ENCODE measurements at places on chromosomes 13 and 19.

DNA sequence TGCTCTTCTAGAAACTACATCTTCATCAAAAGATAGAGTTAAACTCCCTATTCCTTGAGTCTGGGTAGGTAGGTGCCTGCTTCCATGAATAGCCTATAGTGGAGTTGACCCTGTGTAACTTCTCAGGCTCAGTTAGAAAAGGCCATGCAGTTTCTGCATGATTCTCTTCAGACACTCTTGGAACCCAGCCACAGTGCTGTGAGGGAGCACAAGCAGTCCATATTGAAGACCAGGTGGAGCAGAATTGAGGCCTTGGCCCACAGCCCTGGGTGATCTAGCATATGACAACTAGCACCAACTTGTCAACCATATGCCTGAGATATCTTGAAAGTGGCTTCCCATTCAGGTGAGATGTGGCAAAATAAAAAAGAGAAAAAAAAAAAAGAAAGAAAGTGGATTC, 10.3 kb upstream of the PAN3 start:
- DNase-seq = no peak

GRCh38 chr19:1465191-1466016, 13.6 kb downstream of the C19orf25 start:
- no peak for DNase-seq

- DNase-seq = no peak
Measured at GRCh38 chr19:7772752-7773291, 9.8 kb downstream of the CLEC4M start.

DNA sequence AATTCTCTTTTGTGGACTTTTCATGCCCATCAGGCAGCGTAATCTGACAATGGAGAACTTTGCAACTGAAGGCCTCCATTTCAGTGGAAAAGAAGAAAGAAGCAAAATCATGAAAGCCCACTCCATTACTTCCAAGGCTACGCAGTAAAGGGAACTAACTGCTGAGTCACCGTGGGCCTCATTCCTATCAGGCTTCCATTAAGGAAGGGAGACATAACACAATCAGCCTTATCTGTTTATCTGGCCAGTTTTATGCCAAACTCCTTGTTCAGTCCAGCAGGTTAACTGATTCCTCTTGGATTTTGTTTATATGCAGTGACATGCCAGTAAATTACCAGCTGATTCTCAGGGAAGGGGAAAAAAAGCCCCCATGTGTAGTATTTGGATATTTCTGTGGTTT, 56.8 kb upstream of the KATNAL1 start:
- DNase-seq = no peak

DNA sequence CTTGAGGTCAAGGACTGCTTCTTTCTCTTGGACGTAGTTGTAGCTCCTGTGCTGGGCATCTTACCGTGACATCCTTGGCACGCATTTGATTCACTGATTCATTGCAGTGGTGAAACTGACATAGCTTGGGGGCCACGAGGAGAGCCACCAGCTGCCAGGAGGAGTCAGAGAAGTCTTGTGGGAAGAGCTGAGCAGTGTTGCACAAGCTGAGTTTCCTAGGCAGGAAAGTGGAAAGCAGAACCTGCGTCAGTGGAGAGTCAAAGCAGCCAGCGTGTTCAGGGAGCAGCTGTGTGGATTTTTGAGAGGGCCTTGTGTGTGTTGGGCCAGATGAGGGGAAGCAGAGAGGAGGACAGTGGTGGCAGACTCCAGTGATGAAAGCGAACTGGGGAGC, 5.3 kb upstream of the GPR183 start:
- DNase-seq = no peak

GRCh38 chr13:34751492-34751891, 190.6 kb upstream of the NBEA start:
- no peak for DNase-seq

DNA sequence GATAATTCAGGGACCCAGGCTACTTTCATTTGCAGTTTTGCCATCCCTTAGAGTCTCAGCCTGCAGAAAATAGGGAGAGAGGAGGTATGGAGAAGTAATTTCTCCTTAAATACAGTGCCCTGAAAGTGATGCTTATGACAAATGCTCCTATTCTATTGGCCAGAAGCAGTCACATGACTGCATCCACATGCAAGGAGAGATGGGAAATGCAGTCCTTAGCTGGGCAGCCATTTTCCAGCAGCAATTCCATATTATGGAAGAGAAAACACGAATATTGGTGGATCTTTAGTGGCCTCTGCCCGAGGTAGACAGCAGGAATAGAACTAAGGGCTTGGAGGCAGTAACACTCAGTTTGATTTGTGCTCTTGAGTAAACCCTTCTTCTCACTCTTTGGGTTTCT, 39.4 kb downstream of the VAV1 start:
- DNase-seq = no peak

- no peak for DNase-seq
Measured at GRCh38 chr13:74219566-74219965, 85.4 kb upstream of the KLF12 start.

GRCh38 chr13:35995136-35995535, 136.0 kb downstream of the DCLK1 start:
- DNase-seq = no peak

DNA sequence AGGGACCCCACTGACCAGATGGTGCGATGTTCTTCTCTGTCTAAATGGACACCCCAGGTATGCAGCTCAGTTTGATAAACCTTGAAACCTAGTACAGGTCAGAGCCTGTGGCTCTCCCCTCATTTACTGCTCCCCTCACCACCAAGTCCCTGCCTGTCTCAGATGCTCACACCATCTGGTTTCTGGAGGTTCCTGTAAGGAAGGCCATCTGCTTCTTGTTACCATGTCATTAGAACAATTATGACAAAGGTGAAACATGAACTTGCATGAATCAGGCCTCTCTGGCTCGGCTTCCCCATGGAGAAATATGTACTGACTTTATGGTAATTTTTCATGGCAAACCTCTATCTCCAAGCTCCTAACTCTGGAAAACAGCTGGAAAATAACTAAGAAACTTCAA, 965.7 kb downstream of the UQCRFS1 start:
- DNase-seq = no peak

DNA sequence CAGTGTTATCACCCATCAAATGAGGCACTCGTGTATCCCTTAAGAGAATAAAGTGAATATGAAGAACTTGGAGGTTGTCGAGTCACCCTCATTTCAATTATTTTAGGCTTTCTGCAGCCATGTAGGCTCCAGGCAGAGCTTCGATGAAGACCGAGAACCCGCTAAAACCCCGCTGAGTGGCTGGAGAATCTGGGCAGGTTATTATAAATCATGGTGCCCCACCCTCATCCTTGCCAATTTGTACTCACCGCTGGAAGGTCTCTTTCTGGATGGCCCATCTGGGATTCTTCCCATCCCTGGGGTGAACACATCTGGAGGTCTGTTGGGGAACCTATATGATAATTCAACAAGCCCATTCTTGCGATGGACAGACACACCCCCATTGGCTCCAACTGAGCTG, 190.8 kb downstream of the ZNF536 start:
- DNase-seq = no peak

DNA sequence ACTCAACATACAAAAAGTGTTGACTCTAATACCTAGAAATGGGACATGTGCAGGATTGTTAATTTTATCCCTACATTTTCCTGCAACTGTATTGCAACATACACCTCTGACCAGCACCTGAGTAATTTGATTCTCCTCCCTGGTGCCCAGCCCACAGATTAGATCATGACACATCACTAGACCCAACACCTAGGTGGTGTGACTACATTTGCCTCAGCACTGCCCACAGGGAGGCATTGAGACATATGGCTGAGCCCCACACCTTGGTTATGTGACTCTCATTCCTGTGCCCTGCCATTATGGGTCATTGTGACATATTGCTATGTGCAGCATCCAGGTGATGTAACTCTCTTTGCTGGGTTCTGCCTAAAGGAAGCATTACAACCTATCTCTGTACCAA, 13.2 kb upstream of the ZNF254 start:
- DNase-seq = no peak

DNA sequence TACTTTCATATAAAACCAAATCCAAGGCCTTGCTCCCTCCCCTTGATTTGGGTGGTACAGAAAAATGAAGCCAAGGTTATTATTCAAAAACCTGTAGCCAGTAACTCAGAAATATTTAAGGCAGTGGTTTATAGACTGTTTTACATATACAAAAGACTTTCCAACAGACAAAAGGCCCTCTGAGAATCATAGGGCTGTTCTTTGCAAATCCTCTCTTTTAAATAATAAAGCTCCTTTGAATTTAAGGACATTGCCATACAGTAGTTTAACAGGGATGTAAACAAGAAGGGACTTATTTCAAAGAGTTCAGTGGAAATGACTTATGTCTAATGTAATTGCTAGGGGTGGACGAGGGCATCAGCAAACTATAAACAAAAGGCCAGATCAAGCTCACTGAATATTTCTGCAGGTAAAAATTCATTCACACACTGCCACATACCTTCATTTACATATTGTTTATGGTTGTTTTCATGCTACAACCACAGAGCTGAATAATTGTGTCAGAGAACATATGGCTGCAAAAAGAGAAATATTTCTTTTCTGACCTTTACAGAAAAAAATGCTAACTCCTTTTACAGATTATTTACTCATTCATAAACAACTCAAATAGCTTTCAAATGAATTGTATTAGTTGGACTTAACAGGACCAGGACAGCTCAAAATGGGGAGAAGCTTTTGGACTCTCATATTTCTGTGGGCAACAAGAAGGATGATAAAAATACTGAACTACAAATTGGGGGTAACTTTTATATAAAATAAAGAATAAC, 665.6 kb downstream of the SLITRK1 start:
- no peak for DNase-seq

DNA sequence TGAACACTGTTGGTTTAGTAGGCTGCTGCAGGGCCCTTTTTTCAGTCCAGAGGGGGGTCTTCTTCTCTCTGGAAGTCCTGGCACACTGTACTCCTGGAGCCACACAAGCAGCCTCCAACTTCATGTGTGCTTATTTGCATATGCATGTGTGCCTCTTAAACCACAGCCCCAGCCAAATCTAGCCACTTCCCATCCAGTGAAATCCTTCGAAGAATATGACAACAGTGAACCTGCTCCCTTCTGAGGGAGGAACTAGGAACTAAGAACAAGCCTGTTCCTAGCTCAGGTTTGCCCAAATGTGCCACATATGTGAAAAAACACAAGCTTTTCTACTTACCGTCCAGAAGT, 348.5 kb downstream of the FOXO1 start:
- DNase-seq = no peak

- DNase-seq = no peak
Measured at GRCh38 chr13:23758798-23759527, 130.2 kb downstream of the MIPEP start.

- DNase-seq = no peak
Measured at GRCh38 chr19:13995017-13995728, 10.9 kb downstream of the RFX1 start.

DNA sequence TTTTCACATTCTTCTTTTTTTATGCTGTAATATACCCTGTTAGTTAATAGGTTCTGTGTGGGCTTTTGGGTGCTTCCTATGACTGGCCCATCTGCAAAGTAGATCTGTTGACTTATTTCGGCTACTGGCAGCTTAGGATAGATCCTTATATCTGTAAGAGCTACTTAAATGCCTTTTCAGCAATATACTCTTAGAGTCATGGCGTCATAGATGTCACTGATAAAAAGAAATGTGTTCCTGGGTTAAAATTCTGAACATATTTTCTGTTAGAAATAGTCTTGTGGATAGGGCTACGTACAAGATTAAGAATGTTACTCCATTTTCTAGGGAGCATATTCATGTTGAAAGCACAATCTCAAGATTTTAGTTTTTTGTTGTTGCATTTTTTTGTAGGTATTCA, 4.7 kb downstream of the AKAP11 start:
- no peak for DNase-seq

DNA sequence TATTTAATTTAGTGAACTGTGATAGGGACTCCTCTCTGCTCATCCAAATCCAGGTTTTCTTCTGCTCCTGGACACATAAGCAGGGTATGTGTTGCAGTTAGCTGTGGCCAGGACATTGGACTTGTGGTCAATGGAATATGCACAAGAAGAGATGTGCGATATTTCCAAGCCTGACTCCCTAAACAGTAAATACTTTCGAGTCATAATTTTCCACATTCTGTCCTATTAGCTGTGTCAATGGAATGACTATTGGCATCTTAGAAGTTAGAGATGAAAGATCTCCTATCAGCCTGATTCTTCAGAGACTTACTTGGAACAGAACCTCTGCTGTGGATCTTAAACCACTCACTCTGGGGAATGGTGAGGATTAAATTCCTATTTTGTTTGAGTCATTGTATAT, 771.0 kb downstream of the EFNB2 start:
- DNase-seq = no peak

- no peak for DNase-seq
Measured at GRCh38 chr19:41711376-41712261, 3.2 kb downstream of the CEACAM5 start.

DNA sequence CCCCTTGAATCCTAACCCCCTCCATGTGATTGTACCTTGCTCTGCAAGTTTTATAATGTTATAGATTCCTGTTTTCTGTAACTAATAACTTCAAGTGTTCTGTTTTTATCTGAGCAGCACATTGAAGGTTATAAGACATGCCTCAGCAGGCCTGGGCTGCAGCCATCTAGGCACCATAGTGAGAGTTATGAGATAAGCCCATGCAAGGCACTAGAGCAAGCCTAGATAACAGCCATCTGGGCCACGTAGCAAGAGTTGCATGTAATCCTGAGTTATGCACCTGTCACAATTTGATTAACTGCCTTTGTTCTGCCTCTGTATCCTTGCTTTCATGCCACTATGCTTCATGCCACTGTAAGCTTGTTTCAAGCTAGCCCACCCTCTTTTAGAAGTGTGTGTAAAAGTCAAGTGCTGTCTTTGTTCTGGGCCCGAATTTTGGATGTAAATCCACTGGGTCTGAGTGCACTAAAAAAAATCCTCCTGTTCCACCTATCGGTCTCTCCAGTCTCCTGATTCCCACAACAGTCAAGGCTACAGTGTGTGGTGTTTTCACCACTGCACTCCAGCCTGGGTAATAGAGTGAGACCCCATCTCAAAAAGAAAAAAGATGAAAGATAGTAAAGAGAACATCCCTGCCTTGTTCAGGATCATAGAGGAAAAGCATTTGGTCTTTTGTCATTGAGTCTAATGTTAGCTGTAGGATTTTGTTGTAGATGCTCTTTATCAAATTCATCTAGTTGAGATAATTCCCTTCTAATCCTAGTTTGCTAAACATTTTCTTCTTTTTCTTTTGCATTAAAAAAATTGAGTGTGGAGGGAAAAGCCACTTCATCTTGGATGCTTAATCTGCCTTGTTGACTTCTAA, 16.0 kb upstream of the KBTBD6 start:
- no peak for DNase-seq

DNA sequence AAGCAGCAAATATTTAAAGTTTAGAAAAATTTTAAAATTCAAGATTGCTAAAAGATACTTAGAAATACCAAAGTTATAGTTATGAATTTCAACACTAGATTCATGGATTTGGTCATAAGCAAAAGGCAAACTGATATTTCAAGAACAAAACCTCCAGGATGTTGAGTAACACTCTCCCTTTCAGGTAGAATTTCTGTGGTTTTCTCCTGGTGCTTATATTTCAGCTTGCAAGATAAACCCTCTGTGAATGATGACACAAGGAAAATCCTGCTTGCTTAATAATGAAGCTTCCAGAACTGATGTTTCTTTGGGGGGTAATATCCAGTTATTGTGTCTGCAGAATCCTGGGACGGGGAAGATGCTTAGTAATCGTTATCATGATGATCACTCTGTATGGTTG, 320.3 kb upstream of the EDNRB start:
- DNase-seq = no peak
